ENCODE measurements at places on chromosomes 2 and 18.

GRCh38 chr2:218744615-218745014, 34.0 kb downstream of the TTLL4 start:
- DNase-seq, result no peak

DNA sequence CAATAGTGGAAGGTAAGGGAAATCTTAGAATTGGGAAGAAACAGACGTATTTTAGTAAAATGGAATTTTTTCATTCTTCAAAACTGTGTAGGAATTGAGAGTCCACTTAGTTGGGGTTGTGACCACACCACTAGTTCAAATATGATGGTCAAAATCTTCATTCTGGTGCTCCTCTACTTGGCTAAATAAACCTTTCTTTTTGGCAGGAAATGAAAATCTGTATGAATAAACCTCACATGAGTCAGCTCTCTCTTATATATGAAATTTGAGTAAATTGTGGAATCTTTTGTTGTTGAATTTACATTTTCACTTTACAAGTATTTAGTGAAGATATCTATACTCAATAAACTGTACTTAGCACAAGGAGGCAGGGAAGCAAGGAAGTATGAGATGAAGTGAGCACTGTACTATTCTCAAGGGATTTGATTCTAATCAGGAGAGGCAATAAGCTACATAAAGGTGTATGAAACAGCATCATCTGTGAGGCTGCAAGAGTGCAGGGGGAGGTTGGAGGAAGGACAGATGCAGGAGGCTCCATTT, 20.5 kb downstream of the IL18R1 start:
- DNase-seq, result no peak

- no peak for DNase-seq
These were observed 15.8 kb downstream of the C18orf63 start for GRCh38 chr18:74331404-74331803.

DNA sequence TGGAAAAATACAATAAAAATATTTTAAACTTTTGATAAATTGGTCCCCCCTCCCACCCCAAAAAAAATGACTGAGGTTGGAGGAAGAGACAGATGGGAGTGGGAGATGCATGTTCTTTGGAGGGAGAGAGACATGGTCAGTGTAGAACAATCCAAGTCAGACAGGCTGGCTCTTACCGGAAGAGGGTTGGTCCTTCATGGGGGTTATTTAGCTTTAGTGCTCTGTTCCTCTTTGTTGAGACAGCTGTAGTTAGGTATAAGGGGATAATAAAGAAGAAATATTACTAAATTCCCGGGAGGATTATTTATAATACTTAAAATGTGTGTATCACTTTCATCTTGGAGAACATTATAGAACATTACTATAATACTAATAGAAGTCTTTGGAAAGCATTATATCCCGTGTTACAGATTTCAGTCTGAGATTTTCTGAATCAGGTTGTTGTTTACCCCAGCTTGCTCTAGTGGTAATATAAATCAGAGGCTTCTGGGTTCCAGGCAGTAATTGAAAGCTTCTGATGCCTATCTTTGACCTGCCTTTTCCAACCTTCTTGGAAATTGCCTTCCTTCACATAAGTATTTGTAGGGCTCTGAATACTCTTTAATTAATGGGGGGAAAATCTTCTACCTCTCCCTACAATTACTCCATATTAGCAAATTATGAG, 87.7 kb downstream of the SPTBN1 start:
- DNase-seq, result no peak

DNA sequence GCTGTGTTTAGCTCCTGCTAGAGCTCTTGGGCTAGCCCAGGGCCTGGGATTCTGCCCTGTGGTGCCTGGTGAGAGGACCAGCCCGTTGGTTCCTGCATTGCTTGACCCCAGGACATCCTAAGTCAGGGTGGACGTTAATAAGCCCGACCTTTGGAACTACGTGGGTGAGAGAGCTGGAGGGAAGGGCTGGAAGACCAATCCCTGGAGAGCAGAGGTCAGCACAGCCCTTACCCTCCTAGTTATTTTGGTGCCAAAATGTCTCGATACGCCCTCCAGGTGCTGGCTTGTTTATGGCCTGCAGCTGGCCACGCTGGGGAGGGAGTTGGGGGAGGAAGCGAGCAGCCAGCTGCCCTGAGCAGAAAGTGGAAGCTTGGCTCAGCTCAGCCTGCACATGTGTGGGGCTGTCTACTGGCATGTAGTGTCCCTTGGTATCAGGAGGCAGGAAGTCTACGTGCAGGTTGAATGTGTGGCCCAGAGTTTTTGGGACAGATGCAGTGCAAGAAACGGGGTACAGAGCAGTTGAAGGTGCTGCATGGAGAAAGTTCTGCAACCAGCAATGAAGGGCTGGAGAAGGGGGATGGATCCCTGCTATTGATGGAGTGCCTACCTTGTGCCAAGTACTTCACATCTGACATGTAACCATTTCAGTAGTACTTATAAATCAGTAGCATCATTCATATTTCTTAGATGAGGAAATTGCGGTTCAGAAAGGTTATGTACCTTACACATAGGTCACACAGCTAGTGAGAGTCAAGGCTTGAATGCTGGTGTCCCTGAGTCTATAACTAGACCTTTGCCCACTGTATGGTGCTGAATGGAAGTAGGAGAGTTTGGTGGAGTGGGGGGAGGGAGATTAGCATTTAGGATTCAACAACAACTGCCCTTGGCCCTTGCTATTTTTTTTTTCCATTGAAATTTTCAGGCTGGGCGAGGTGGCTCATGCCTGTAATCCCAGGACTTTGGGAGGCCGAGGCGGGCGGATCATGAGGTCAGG, 5.0 kb upstream of the DGKD start:
- DNase-seq, result peak; percentile 87

DNA sequence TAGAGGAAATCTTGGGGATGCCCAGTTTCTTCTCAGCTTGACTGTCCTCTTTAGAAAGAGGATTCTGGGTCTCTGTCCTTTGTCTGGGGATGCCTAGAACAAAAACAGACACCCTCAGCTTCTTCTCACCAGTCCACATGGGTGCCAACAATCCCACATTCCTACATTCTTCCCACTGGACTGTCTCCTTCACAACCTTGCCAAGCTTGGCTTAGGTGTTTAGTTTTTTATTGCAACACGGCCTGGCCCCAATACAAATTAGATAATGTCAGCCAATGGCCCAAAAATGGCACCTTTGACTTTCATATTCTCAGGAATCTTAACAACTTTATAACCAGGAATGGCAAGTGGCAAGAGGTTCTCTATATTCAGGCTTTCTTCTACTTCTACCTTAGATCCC, 273.0 kb downstream of the RNF152 start:
- no peak for DNase-seq

DNA sequence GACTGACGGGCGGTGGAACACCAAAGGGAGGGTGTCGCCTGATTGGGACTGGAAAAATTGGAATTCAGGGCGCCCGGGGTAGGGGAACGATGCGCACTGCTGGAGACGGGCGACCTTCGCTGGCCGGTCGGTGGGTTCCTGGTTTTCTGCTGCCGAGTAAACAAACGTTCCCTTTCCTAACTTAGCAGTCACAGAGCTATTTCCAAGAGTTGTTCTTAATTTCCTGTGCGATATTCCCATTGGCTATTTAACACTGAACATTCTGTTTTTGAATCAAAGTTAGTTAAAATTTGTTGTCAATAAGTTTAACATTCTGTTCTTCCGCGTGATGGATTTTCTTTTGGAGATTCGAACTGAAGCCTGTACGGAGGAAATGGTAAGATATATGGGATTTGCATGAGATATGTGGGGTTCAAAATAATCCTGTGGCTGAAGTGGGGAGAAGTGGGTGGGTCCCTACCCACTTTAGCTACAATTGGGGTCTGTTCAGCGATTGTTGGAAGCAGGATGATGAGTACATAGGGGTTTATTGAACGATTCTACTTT, 862 bp downstream of the C18orf54 start:
- DNase-seq, result peak; percentile 27

DNA sequence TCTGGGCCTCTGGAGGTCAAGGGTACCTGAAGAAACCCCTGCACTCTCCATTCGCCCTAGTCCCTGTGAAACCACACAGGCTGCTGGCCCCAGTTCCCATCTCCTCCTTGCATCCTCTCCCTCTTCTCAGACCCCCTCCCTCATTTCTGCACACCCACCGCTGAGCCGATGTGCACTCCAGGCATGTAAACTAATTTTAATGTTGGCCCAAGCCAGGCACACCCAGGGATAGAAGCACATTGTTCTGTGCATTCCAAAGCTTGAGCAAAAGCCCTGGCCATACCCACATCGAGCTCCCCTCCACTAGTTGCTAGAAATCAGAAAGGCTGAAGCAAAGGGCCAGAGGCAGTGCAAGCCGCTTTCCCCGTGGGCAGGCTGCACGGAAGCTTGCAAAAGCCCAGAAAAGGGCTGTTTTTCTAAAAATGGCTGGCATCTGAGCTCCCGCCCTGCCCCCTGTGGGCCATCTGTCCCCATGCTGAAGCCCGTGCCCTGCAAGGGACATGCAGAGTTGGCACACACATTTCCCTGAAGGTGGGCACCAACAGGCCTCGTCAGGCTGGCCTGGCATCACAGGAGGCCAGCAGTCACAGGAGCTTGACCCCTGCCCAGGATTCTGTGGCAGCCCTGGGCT, 181.6 kb downstream of the SMAD7 start:
- DNase-seq, result no peak

Measured in globus pallidus (tissue), 1 donor.